Spleen (tissue), 13 donors: ENCODE measurements at places on chromosomes 12 and 14. TPM values are rescaled to one million over a fixed set of nuclear protein-coding genes. Genes with fewer than 3 reads are reported as not detected.

The PLA2G1B gene
- not detected for total RNA-seq

The PNN gene
- total RNA-seq = 66.6 TPM

The LUM gene
- total RNA-seq = 4.3 TPM

The TSPAN19 gene
- total RNA-seq = 1.1 TPM

The FOXN3 gene
- total RNA-seq = 114 TPM

The PROX2 gene
- not detected for total RNA-seq

The ATG2B gene
- 29.4 TPM for total RNA-seq

The ALX1 gene
- total RNA-seq = not detected

The WSCD2 gene
- total RNA-seq = 0.27 TPM

The KIF26A gene
- 7.4 TPM for total RNA-seq

The DHRS2 gene
- total RNA-seq = 30.6 TPM

The TGFB3 gene
- 8.8 TPM for total RNA-seq

The CCDC198 gene
- not detected for total RNA-seq

The GUCY2C gene
- not detected for total RNA-seq

The LRFN5 gene
- total RNA-seq = 1.6 TPM

The APAF1 gene
- 27.9 TPM for total RNA-seq
